ENCODE measurements at places on chromosomes 7 and 10.
A peak's percentile ranks its signal among the peaks of the same experiment; 100 is the strongest.

GRCh38 chr10:102752934-102753664 lies 9.4 kb downstream of the WBP1L start:
- no peak for DNase-seq

GRCh38 chr10:21769041-21769440 lies 234.5 kb downstream of the DNAJC1 start:
- no peak for DNase-seq

DNA sequence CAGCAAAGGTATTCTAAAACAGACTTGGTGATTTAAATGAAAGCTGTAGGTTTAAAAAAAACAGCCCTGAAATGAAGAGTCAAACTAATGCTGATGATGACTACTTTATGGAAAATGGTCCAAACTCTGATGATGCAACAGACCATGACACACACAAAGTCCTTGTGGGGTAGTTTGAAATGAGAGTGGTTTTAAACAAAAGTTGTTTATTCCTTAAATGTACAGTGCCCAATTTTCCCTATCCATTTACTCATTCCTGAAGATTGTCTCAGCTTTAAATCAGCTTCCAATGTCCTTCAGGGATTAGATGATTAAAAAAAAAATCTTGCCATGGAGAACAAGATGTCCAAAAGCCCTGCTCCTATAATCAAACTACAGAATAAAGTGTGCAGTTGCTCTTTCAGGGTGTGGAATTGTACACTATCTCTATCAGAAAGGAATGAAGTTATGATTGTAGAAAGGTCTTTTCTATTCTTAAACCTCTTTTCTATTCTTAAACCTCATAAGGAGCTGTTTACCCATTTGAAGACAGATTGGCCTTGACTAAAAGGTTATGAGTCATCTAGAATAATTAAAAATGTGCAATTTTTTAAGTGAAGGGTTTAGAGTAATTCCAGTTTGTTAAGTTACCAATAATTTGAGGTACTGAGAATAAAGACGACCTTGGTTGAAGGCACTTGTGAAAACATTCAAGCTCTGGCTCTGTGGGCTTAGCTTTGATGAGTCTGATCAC lies 70.2 kb upstream of the ITGA8 start:
- no peak for DNase-seq

GRCh38 chr7:131904760-131905327 lies 348.4 kb upstream of the PODXL start:
- DNase-seq = no peak

GRCh38 chr10:45581582-45582385 lies 90.8 kb downstream of the ZFAND4 start:
- no peak for DNase-seq

GRCh38 chr10:73907841-73908517 lies 3.0 kb upstream of the PLAU start:
- no peak for DNase-seq

DNA sequence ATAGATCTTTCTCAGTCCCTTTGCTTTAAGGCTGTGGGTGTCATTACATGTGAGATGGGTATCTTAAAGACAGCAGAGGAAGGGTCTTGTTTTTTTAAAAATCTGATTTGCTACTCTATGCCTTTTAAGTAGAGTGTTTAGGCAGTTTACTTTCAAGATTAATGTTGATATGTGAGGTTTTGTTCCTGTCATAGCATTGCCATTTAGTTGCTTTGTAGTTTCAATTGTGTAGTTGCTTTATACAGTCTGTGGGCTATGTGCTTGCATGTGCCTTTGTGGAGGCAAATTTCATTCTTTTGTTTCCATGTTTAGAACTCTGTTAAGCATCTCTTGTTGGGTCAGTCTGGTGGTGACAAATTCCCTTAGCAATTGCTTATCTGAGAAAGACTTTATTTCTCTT lies 54.6 kb downstream of the ZNF783 start:
- DNase-seq = no peak

DNA sequence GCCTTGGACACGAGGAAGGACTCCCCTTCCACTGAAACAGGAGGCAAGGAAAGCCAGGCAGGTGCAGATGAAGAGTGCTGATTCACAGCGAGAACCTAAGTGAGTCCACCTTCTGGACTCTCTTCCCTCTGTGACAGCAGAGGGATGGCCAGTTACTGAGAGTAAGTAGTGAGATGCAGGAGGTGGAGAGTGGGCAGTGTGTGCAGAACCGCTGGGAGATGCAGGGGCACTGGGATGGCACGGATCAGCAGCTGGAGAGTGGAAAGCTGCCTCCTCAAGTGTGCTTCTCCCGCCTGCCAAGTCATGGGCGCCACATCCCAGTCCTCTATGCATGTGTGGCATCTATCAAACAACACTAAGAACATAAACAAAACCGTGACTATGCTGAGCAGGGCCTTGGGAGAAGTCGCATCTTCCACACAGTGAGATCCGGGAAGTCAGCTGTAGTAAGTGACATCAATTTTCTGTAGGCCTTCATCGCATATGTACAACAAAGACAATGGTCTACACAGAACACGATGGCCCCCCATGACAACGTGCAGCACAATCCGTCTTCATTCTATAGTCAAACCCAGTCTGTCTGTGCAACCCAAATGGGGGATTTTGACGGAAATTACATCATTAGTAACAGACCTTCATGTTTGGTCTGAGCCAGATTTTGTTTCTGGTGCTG lies 217.4 kb upstream of the KLF14 start:
- no peak for DNase-seq

DNA sequence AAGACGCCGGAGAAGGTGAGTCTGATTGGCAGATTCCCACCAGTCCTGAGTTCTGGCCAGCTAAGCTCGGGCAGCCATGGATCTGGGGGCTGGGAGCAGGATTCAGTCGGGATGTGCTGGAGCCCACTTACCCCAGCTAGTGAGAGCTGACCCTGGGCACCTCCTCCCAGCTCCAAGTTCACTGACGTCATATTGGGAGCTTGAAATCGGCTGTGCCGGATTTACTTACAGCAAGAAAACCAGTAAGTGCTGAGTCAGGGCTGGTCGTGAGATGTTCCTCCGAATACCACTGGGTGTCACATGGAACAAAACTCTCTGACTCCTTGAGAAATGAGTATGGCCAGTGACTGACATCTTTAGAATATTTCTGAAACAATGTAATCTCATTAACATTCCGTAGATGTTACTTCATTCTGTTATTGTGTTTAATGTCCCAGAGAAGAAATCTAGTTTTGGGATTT lies 621.2 kb downstream of the SDK1 start:
- DNase-seq = peak; percentile 45

DNA sequence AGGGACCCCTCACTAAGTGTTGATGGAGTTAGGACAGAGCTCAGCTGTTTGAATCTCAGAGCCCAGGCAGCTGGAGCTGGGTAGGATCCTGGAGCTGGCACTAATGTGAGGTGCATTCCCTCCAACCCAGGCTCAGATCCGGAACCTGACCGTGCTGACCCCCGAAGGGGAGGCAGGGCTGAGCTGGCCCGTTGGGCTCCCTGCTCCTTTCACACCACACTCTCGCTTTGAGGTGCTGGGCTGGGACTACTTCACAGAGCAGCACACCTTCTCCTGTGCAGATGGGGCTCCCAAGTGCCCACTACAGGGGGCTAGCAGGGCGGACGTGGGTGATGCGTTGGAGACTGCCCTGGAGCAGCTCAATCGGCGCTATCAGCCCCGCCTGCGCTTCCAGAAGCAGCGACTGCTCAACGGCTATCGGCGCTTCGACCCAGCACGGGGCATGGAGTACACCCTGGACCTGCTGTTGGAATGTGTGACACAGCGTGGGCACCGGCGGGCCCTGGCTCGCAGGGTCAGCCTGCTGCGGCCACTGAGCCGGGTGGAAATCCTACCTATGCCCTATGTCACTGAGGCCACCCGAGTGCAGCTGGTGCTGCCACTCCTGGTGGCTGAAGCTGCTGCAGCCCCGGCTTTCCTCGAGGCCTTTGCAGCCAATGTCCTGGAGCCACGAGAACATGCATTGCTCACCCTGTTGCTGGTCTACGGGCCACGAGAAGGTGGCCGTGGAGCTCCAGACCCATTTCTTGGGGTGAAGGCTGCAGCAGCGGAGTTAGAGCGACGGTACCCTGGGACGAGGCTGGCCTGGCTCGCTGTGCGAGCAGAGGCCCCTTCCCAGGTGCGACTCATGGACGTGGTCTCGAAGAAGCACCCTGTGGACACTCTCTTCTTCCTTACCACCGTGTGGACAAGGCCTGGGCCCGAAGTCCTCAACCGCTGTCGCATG lies 5.2 kb downstream of the CHPF2 start:
- DNase-seq = no peak

DNA sequence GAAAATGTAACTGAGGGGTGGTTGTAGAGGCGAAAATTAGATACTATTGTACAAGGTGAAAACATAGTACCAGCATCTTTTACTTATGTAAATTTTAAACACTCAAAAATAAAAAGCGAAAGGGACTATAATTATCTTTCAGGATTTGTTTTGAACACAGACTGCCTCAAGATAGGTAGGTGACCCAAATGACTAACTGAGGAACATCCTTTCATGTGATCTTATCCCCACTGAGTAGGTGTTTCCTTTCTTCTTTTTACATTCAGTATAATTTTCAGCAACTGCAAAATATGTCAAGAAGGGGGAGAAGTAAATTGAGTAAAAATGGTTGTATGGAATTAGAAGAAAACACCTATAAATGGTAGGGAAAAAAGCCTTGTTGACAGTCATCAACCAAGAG lies 236.7 kb downstream of the PHF14 start:
- no peak for DNase-seq

GRCh38 chr10:122336332-122336731 lies 38.2 kb upstream of the PLEKHA1 start:
- DNase-seq = no peak

- DNase-seq = peak; percentile 36
These were observed 225.7 kb upstream of the AOAH start for GRCh38 chr7:36949711-36950600.

DNA sequence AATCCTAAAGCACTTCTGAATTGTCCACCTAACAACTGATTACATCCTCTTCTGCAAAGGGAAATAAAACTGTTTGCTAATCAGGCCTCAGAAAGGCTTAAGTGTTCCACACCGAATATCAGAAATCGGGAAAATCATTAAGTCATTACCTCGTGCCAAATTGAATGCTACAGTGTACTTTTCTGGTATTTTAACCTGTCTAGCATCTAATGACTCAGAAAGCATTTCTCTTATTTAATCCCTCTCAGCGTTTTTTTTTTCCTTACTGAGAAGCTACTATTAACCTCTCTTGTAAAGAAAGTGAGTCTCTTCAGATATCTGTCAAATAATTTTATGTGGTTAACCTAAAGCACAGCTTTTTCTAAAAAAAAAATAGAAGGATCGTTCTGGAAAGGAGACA lies 28.6 kb downstream of the VIM start:
- DNase-seq = no peak

- DNase-seq = peak; percentile 79
These were observed 34.7 kb downstream of the DDIT4 start for GRCh38 chr10:72308320-72308987.

DNA sequence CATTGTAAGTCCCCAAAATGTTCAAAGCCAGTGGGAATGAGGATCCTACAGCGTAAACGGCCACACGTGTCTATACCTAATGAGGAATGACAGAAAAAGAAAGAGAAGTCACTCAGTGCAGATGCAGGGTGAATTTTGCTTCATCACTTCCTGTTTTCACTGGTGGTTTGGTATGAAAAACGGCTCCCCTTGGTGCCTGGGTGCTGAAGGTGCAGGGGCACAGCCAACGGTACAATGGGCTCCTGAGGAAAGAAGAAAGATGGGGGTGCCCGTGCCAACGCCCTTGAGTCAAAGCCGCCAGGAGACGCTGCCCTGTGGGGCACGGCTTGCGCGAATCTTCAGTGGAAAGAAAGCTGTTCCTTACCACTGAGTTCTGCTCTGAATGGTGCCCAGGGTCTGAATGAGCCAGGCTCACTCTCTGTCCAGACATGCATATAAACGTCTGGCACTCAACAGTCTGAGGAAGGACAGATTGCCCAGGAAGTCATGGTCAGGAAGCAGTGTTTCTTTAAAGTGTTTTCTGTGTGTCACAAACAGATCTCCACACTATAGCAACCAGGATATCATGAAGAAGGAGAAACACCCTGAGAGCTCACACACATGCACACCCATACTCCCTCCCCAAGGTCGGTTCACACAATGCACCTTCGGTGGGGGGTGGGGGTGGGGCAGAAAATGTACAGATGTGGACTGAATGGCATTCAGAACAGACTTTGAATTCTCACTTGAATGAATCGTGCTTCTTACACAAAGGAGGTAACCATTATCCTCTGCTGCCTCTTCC lies 105.8 kb downstream of the ELMO1 start:
- no peak for DNase-seq

- DNase-seq = no peak
These were observed 94.3 kb downstream of the IDE start for GRCh38 chr10:92479547-92479946.

DNA sequence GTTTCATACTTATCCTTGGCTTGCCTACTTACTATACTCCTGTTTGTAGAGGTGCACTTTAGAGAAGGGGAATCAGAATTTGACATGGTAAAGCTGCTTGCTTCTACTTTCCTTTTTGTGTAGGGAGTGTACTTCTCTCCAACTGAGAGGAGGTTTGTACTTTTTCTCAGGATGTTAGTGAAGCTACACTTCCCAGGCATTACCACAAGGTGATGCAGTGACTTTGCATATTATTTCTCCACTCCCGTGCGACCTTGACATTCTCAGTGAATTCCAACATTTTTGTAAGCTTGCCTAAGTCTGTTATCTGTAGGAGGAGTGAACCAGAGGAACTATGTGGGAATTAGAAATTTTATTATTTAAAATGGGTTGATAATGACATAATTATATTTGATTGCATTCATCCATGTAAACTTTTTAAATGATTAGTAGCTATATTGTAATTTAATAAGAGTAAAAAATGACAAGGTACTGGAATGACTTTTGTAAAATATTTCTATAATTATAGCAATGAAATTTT lies 5.2 kb downstream of the TAX1BP1 start:
- DNase-seq = no peak

DNA sequence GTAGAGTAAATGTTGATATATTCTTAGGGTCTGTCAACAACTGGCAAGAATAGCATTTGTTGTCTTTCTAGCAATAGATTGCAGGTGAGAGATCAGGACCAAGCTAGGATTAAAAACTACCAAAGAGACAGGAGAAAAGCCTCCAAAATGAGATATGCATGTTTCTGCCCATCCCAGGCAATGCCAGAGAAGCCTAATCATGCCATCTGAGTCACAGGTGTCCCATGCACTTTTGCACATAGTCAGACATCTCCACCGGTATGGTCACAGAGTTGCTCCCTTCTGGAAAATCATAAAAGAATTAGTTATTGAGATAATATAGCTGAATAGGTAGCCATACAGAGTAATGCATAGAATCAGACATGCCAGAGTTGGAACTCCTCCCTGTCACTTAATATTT lies 50.6 kb downstream of the PDK4 start:
- no peak for DNase-seq

Data from mucosa of gallbladder (tissue), 1 donor.